Panc1 (cell line): ENCODE measurements at places on chromosomes 7 and 10.

- no peaks in the 10 kb centered on the region for H3K36me3 ChIP-seq
- H3K4me3 ChIP-seq = no peak overlapping the region
- H3K27ac ChIP-seq = no peak overlapping the region
Measured at GRCh38 chr7:77702513-77702912, 6.3 kb downstream of the RSBN1L start.

- H3K27ac ChIP-seq = no peak overlapping the region
- no peaks in the 10 kb centered on the region for H3K27me3 ChIP-seq
- no peak for DNase-seq
- no peak overlapping the region for H3K4me3 ChIP-seq
- H3K36me3 ChIP-seq = no peaks in the 10 kb centered on the region
Measured at GRCh38 chr10:34622945-34623344, 192.2 kb downstream of the PARD3 start.

DNA sequence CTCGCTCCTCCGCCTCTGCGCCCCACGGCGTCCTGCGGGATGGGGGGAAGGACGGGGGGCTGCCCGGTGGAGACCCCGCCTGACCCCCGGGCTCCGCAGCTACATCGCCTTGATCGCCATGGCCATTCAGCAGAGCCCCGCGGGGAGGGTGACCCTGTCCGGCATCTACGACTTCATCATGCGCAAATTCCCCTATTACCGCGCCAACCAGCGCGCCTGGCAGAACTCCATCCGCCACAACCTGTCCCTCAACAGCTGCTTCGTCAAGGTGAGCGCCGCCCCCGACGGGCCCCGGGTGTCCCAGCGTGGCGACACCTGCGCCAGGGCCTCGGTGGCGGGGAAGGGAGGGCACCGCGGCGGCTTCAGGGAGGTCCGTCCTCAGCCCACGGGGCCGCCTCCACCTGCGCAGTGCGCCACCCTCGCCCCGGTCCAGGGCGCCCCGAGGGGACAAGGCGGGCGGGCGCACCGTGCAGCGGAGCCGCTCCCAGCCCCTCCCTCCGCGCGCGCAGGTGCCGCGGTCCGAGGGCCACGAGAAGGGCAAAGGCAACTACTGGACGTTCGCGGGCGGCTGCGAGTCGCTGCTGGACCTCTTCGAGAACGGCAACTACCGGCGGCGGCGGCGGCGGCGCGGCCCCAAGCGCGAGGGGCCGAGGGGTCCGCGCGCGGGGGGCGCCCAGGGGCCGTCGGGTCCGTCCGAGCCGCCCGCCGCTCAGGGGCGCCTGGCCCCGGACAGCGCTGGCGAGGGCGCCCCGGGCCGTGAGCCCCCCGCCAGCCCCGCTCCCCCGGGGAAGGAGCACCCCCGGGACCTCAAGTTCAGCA lies 793 bp downstream of the FOXL3 start:
- no peak overlapping the region for H3K27ac ChIP-seq
- no peak overlapping the region for H3K4me3 ChIP-seq
- H3K27me3 ChIP-seq = peaks cover 36% of the 10 kb centered on the region
- no peaks in the 10 kb centered on the region for H3K36me3 ChIP-seq
- H3K4me1 ChIP-seq = no peaks in the 10 kb centered on the region; the same call in 1 of the 2 replicates

DNA sequence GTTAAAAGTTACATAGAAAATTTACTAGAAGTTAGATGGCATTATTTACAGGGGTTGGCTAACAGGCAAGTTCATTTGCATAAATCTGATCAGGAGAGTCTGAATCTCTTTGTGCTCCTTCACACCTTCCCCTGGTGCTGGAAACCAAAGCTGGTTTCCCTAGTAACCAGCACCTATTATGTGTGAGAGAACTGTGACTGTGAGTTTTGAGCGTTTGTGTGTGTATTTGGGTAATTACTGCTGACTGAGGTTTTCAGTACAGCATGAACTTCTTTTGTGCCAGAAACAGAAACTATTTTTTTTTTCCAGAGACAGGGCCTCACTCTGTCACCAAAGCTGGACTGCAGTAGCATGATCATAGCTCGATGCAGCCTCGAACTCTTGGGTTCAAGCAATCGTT lies 10.3 kb upstream of the IFIT1B start:
- peaks cover 3% of the 10 kb centered on the region; the same call in 1 of the 2 replicates for H3K4me1 ChIP-seq
- no peaks in the 10 kb centered on the region for H3K36me3 ChIP-seq
- no peaks in the 10 kb centered on the region for H3K27me3 ChIP-seq

- H3K4me3 ChIP-seq = no peak overlapping the region
- H3K36me3 ChIP-seq = no peaks in the 10 kb centered on the region
- peaks cover 4% of the 10 kb centered on the region; the same call in 1 of the 2 replicates for H3K27me3 ChIP-seq
- DNase-seq = no peak
Measured at GRCh38 chr7:2913760-2914387, 69.8 kb upstream of the GNA12 start.

DNA sequence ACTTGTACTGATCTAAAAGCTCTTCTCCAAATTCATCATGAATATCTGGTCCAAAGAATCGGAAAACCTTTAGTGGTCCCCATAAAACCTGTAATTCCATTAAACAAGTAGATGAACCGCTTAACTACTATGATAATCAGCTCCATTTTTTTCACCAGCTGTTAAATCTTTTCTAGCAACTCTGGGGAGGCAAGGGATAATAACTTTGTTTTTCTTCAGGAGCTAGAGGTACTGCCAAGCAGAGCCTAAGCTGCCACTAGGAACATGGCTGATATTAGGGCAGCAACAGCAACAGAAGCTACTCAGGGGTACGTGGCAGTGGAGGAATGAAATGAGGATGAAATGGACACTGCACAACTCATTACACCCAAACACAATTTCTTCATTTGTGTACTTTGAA lies 138.0 kb downstream of the SRPK2 start:
- H3K4me3 ChIP-seq = no peak overlapping the region
- H3K36me3 ChIP-seq = no peaks in the 10 kb centered on the region
- H3K27ac ChIP-seq = no peak overlapping the region
- peaks cover 9% of the 10 kb centered on the region; the same call in 1 of the 2 replicates for H3K4me1 ChIP-seq
- H3K27me3 ChIP-seq = no peaks in the 10 kb centered on the region

DNA sequence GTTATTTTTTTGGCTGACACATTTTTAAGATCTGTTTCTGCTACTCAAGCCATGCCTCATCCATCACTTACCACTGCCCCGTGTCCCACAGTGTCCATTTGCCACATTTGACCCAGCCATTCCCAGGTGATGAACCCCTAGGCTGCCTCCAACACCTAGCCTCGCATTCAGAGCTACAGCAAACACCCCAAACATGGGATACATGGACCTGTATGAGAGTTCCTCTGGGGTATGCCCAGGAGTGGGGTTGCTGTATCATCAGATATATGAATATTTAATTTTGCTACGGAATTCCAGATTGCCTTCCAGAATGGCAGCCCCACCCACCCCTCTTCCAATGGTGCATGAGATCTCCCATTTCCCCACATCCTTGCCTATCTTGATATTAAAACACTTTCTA lies 190.1 kb upstream of the RNF32 start:
- H3K4me3 ChIP-seq = no peak overlapping the region
- peaks cover 36% of the 10 kb centered on the region for H3K27me3 ChIP-seq
- DNase-seq = no peak

GRCh38 chr7:107993891-107994291 lies 9.1 kb downstream of the LAMB1 start:
- peak overlapping the region; percentile 90 for H3K27ac ChIP-seq
- peaks cover 51% of the 10 kb centered on the region for H3K4me1 ChIP-seq
- H3K36me3 ChIP-seq = peaks cover 22% of the 10 kb centered on the region; the same call in 1 of the 2 replicates
- no peaks in the 10 kb centered on the region for H3K27me3 ChIP-seq
- DNase-seq = no peak
- no peak overlapping the region for H3K4me3 ChIP-seq

- no peaks in the 10 kb centered on the region for H3K27me3 ChIP-seq
- H3K4me1 ChIP-seq = peaks cover 24% of the 10 kb centered on the region
- DNase-seq = peak; percentile 45
- H3K4me3 ChIP-seq = no peak overlapping the region
- no peaks in the 10 kb centered on the region for H3K36me3 ChIP-seq
Measured at GRCh38 chr7:74026903-74027682, 880 bp upstream of the ELN start.

DNA sequence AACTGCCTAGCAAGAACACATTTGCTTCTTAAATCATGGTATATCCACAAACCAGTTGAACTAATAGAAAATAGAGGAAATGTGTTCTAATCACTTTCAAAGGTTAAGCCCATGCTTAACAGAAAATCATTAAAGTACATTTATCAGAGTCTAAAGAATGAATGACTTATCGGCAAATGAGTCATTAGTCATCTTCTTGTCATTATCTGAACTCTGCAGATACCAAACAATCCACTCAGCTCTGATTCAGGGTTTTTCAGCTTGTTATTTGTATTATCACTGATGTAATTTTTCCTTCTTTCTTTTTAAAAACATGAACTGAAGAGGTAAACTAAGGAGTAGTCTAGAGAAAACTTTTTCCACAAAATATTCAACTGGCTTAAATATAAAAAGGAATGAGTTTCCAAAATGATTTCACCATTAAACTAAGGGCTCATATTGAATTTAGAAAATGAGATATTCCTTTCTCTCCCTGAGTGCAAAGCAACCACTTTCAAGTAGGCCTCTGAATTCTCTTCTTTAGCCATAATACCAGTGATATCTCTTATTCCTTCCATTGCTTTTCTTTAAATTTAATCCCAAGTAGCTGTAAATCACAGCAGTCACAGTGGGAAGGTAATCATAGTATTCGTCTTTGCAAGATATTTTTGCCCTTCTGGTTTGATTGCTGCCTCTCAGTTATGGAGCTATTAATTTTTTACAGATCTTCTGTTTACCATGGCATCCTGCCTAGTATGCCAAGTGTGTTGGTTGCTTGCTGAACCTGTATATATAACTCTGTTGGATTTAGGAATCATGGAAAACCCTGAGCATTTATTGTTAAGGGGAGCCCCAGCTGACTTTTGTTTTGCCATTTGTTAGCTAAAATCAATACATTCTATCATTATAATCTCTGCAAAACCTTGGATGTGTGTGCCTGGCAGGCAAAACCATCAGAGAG lies 125.1 kb downstream of the THSD7A start:
- DNase-seq = no peak
- peaks cover 48% of the 10 kb centered on the region for H3K4me1 ChIP-seq
- no peak overlapping the region for H3K4me3 ChIP-seq
- H3K27ac ChIP-seq = peak overlapping the region; percentile 86
- no peaks in the 10 kb centered on the region for H3K27me3 ChIP-seq
- H3K36me3 ChIP-seq = no peaks in the 10 kb centered on the region
